Activated naive CD4-positive, alpha-beta T cell (primary cell): ENCODE measurements at places on chromosomes 2 and 18.

- no peak for DNase-seq
These were observed 7.5 kb downstream of the ANKRD53 start for GRCh38 chr2:70985956-70986355.

DNA sequence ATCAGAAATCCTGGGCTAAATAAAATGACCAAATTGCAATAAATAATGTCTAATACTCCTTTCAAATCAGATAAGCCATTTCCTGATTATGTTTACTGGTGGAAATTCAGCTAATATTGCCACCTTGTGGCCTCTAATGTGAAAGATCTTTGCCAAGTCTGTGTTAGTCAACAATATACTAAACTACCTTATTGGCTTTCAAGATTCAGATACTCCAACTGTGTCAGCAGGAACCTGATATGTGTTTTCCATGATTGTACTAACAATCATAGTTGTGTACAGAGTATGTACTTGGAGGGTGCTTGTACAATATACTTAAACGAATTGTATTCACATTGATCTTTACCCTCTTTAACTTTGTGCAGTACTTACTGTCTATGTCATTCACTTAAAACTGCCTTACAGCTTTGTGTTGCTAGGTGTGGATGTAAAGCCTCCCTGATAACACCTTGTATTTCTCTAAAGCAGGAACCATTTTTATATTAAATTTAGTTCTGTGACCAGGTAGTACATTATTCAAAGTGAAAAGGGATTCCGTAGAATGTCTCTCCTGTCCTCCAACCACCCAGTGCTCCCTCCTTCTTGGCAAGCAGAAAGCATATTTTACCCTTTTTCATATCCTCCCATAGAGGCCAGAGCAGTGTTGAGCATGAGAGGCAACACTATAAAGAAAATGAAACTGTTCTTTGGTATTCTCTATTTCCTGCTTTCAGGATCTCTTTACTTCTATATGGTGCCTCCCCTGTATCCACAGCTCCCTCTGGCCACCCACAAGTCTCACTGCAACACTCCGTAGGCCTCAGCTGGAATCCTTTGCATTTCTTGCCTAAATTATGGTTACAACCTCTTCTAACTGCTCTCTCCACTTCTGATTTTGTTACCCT, 75.2 kb upstream of the C2orf15 start:
- no peak for DNase-seq

GRCh38 chr18:48161911-48162698, 231.6 kb upstream of the SMAD2 start:
- DNase-seq = no peak

DNA sequence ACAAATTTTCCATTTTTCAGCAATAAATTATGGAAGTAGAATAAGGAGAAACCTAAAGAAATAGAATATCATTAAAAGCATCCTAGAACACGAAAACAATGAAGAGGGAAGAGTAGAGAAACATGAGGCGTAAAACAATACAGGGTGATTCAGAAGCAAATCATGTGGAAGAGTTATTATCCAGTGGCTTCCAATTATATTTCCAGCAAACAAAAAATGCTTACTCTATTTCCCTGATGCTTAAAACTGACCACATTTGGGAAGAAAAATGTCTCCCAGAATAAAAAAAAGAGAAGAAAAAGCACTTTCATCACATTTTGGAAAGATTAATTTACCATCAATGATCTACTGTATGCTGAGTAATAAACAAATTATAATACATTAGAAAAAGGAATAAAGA, 192.6 kb downstream of the CD226 start:
- DNase-seq = no peak

- no peak for DNase-seq
These were observed 10.3 kb downstream of the MYO7B start for GRCh38 chr2:127545796-127546195.

GRCh38 chr2:105937498-105938097, 192.9 kb downstream of the NCK2 start:
- no peak for DNase-seq

DNA sequence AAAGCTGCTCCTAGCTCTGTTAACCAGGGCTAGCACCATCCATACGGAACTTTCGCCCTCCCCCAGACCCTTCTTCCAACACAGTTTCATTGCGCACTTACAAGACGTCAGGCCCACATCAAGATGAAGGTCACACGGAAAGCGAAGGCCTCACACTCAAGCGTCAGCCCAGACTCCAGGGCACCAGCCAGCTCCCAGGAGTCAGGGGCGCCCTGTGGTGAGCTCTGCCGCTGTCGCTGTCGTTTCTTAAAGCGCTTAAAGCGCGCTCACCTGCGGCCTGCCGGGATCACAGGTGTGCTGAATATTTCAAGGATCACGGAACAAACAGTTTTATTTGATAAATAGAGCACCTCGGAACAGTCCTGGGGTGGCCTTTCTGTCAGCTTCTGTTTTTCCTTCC, 163.1 kb downstream of the CDH20 start:
- DNase-seq = no peak

- no peak for DNase-seq
These were observed 24.4 kb upstream of the FAM117B start for GRCh38 chr2:202610380-202610779.

DNA sequence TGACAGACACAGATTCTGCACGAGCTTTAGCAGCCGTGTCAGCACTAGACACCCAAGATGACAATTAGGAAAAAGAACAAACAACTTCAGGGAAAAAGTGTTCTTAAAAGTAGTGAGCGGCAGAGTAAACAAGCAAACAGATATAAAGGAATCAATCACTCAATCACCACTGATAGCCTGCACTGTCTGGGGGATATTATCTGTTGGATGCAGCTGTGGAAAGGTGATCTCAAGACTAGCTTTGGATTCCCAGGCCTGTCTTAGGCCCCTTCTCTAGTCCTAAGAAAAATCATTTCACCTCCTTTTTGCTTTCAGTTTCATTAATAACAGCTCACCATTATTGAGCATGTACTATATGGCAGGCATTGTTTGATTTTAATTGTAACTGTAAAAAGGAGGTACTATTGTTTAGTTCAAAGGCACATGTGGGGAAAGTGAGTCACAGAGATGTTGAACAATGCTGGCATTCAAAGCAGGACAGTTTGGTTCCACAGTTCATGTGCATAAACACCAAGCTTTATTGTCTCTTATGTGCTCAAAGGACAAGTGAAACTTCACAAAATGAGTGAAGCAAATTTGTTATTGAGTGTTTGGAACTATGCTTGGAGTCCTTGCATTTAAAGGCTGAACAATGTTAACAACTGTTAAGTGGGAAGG, 147.3 kb upstream of the TCF4 start:
- no peak for DNase-seq

DNA sequence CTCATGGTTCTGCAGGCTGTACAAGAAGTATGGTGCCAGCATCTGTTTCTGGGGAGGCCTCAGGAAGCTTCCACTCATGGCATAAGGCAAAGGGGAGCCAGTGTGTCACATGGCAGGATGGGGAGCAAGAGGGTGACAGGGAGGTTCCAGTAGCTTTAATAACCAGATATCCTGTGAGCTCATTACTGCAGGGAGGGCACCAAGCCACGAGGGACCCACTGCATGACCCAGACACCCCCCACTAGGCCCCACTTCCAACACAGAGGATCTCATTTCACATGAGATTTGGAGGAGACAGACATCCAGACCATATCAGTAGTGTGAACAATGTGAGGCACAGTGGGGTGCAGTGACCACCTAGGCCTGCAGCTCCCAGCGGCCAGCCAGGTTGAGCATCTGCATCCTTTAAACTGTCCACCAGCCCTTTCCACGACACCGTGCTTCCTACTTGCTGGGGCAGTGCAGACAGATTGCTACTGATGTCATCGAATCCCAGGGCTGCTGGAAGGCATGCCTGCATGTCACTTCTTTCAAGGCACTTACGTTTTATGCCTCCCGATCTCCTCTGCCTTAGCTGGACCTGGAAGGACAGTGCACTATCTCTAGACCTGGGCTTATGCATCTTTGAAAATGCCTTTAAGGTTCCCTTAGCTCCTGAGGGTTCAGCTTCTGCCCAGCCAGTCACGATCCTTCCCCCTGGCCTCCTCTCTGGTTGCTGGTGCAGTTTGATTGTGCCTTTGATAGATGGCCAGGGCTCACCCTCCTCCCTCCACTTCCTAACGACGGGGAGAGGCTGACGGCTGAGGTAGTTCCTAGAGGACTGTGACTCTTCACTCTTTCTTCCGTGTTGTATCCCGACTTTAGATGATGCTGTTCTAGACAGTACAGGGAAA, 174.3 kb downstream of the FAM210A start:
- no peak for DNase-seq

- DNase-seq = no peak
These were observed 7.5 kb downstream of the ACYP2 start for GRCh38 chr2:54122939-54123338.

DNA sequence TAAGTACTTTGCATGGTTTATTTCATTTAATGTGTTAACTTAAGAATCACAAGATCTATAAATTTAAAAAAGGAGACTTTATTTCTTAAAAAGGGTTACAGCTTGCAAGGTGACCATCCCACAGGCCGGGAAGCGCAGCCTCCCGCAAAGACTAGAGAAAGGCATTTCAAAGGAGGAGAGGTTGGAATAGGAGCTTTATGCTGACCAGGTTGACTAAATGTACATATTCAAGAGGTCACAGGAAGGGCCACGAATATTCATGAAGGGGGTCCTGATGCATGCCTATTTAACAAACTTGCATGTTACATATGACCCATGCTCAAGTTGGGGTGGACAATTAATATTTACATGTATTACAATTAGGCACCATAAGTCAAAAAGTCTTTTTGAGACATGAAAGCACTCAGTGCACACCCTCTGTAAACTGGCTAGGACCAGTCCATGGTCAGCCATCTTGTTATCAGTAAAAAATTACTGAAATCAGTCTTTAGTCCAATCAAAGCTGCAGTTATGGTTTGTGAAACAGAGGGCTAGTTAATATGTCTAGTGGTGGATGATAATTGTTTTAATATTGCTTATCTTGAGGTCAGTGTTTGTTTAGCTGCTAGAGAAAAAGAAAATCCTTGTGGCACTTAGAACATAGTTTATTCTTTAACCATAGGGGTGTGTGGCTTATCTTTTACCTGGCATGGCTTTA, 169.3 kb downstream of the KCNE4 start:
- no peak for DNase-seq

GRCh38 chr18:21672521-21673267, 31.9 kb downstream of the ABHD3 start:
- no peak for DNase-seq

GRCh38 chr18:1421502-1421901, 516.8 kb downstream of the ADCYAP1 start:
- no peak for DNase-seq

- DNase-seq = no peak
These were observed 46.3 kb downstream of the MTCL1 start for GRCh38 chr18:8751692-8752091.

DNA sequence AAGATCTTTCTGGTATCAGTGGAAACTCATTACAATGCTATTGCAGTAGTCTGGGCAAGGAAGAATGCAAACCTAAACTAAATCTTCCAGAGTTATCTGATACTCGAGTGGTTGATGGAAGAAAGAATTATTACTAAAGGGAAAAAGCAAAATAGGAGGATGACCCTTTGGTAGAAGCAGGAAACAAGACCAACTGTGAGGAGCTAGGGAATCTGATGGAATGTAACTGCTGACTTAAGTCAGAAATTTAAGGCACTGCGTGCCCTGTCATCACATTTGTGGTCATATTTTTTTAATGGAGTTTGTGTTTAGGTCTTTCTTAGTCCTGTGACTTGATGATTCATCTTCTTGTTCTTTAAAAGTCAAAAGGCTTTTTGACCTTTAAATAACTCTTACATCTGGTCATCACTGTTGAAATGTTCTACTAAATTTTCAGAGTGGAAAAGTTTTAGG, 36.5 kb upstream of the ARMC9 start:
- DNase-seq = no peak

DNA sequence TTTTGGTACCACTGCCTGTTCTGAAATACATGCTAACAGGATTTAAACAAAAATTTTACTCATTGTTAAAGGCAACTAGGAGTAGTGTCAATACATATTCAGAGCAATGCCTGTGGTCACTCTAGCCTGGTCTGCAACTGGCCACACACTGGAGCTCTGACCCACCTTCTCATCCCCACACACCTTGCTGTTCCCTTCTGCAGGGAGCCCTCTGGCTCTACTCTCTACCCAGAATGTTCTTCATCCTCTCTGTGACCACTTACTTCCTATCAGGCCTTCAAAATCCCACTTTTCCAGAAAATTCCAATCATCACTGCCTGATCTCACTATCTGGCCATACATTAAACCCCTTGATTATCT, 102.3 kb upstream of the NFU1 start:
- no peak for DNase-seq

GRCh38 chr2:109124982-109125592, 3.9 kb upstream of the SH3RF3 start:
- no peak for DNase-seq

- no peak for DNase-seq
These were observed 7.8 kb downstream of the FRZB start for GRCh38 chr2:182858671-182859070.

DNA sequence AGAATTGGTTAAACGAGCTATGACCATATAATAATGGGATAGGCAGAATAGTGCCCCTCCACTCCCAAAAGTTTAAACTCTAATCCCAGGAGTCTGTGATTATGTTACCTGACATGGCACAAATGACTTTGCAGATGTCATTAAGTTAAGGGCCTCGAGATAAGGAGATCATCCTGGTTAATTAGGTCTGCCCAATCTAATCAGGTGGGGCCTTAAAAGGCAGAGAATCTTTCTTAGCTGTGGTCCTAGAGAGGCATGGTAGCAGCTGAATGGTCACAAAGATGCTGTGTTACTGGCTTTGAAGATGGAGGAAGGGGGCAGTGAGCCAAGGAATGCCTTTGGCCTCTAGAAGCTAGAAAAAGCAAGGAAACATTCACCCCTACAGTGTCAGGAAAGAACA, 31.1 kb downstream of the TACR1 start:
- no peak for DNase-seq

- DNase-seq = no peak
These were observed 9.4 kb downstream of the RAMP1 start for GRCh38 chr2:237868631-237869342.

- no peak for DNase-seq
These were observed 38.4 kb downstream of the EPAS1 start for GRCh38 chr2:46335391-46336282.

DNA sequence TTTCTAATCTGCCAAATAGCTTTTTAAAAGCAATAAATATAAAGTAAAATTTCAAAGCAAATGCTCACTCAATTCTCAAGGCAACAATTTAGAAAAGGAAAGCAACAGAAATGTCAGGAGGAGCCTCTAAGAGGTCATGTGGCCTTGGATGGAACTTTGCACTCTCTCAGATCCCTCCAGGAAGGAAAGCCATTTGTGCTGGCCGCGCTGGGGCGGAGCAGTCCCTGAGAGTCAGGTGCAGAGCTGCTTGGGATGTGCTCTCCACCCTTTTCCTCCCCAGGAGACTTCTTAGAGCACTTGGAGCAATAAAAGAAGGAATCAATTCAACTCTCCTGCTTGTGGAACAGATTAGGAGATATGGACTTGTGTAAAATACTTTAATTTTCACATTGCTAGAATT, 379.8 kb upstream of the LINC00305 start:
- no peak for DNase-seq

DNA sequence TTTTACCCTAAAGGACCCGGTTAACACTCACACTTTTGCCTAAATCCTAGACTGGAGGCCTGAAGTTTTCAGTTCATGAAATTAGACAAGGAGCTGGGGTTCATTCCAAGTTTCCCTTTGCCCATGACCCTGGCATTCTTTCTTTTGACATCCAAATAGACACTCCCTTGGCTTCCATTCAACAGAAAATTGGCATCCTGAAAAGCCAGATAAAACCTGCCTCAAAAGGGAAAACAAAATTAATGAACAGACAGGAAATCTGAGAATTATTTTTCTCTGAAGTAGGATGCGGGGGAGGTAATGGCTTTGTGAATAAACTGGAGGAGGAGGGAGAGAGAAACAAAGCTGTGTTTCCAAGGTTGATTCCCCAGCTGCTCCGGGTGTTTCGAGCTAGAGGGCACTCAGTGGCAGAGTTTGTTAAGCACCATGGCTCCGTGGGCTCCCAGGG, 41.0 kb downstream of the SPP2 start:
- DNase-seq = no peak
